ENCODE measurements at places on chromosomes 2 and 18.

- DNase-seq = no peak
Observed at GRCh38 chr2:2755990-2756389, 424.9 kb upstream of the MYT1L start.

DNA sequence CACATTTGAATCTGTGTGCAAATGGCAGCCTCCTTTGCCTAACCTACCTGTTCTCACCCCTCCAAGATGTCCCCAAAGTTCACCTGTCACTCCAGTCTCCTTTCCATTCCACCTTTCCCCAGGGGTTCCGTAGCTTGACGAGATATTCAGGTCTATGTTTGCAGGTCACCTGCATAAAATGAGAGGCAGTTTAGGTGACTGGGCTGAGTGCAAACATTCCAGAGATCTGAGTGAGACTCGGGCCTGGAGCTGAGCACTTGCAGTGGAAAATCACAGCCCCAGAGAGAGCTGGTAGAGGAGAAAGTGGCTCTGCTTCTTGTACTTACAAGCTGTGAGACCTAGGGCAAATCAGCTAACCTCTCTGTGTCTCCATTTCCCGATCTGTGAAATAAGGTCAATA lies 20.1 kb downstream of the CAPN14 start:
- no peak for DNase-seq

- DNase-seq = no peak
Observed at GRCh38 chr2:55763721-55764120, 70.1 kb upstream of the PNPT1 start.

DNA sequence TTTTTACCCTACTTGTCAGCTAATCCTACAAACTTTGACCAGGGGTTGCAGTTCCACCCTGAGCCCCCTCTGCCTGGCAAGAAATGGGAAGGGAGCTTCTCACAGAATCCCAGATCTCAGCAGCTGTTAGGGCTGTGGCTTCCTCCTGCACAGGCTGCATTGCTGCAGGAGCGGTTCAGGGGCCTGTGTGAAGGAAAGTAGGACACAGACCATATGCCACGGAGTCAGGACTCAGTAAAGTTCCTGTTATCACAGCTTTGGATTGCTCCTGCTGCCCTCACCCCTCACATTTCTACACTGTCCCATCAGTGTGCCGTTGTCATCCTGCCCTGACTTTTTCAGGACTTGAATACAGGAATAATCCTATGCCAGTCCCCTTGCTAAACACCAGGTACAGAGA lies 62.8 kb upstream of the SP3 start:
- DNase-seq = no peak

- no peak for DNase-seq
Observed at GRCh38 chr2:130135692-130136541, 6.9 kb upstream of the POTEF start.

- no peak for DNase-seq
Observed at GRCh38 chr2:47460766-47461165, 57.8 kb downstream of the MSH2 start.

- DNase-seq = no peak
Observed at GRCh38 chr2:11389551-11390398, 45.3 kb upstream of the ROCK2 start.

DNA sequence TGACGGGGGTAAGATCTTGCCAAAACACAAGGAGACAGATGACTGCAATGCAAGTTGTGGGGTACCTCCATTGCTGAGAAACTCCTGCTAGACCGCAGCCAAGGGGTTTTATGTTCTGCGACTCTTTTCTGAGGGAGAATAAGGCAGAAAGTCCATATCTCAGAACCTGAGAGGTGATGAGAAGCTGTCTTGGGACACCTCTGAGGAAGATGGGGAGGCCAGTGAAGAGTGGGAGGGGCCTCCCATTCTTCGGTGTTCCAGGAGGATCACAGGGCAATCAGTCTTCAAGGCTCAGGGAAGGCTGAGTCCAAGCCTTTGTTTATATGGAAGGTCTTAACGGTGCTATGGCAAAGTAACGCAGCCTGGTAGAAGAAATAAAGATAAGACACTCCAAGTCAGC lies 18.0 kb downstream of the CYP27A1 start:
- no peak for DNase-seq
